ENCODE measurements at places on chromosomes 4 and X.

- peak; percentile 46 for DNase-seq
These were observed 67.4 kb downstream of the EMCN start for GRCh38 chr4:100450449-100450848.

DNA sequence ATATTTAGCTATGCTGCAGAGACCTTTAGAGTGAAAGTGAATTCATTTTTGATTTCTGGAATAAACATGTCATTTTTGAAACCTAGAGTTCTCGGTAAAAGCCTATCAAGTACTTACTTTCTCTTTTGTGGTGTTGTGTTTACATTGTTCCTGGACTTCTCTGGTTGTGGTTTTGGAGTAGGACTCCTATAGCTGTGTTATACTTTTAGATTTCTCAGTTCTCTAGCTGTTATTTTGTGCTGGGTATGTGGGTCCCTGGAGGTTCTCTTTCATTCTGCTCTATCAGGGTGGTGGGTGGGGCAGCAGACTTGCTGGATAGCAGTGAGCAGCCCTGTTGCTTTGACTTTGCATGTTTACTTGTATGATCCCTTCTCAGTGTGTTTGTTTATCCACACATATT is 25.6 kb upstream of the MSMO1 start:
- DNase-seq, result peak; percentile 53

DNA sequence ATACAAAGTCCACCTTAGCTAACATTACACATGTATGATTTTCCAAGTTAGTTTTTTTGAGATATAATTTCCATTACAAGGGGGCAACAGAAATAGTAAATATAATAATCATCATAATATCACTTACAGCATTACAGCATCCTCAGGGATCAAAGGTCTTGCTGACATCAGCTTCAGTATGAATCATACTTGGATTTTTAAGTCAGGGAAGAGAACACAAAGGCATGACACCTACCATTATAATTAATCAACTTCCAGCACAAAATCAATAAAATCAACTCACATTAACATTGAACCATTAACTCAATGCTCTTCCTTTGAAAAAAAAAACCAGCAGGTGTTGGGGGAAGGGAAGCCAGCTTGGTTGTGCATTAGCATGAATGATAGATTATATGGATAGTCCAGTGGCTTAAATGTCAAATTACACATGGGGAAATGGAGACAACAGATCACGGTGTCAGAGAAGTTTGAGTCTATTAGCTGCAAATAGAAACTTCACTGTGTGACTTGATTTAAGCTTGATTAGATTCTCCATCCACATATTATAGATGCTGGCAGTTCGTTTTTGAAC is 66.9 kb upstream of the CAPN6 start:
- no peak for DNase-seq

GRCh38 chrX:55006827-55007621 is 6.9 kb downstream of the APEX2 start:
- no peak for DNase-seq

- DNase-seq, result no peak
These were observed 366.5 kb downstream of the FAT4 start for GRCh38 chr4:125681240-125681639.

DNA sequence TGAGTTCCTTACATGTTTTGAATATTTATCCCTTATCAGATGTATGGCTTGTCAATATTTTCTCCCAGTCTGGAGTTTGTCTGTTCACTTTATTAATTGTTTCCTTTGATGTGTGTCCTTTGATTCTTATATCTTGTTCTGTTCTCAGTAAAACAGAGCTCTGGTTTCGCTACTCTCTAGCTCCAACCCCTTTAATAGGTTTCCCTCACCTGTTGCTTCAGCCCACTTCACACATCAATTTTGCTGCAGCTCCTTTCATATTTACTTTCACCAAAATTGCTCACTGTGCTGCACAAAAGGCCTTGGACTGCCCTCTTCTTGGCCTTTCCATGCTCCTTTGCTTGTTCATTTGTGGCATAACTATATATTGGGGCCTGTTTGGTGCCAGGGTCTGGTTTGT is 85.1 kb downstream of the CFAP299 start:
- no peak for DNase-seq

- DNase-seq, result no peak
These were observed 230.0 kb downstream of the LDB2 start for GRCh38 chr4:16668488-16668887.

GRCh38 chr4:16224264-16225166 is 1.8 kb downstream of the TAPT1 start:
- DNase-seq, result no peak

DNA sequence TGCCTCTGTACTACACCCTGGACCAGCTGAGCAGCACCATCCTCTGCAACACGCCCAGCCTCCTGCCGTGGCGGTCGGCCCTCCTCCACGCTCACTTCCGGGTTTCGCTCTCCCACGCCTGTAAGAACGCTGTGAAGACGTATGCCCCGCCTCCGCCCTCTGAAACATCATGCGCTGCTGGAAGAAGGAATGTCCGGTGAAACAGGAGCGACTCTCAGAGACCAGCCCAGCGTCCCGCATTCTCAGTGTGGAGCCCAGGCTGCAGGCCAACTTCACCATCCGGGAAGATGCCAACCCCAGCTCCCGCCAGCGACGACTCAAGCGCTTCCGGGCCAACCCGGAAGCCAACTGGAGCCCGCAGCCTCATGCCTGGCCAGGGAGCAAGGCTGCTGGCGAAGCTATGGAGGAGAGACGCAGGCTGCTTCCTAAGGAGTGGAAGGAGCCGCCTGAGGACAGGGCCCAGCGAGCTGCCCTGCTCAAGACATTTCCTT is 186.1 kb upstream of the SLITRK2 start:
- DNase-seq, result no peak

- DNase-seq, result no peak
These were observed 28.5 kb downstream of the ADGRA3 start for GRCh38 chr4:22487328-22487727.

DNA sequence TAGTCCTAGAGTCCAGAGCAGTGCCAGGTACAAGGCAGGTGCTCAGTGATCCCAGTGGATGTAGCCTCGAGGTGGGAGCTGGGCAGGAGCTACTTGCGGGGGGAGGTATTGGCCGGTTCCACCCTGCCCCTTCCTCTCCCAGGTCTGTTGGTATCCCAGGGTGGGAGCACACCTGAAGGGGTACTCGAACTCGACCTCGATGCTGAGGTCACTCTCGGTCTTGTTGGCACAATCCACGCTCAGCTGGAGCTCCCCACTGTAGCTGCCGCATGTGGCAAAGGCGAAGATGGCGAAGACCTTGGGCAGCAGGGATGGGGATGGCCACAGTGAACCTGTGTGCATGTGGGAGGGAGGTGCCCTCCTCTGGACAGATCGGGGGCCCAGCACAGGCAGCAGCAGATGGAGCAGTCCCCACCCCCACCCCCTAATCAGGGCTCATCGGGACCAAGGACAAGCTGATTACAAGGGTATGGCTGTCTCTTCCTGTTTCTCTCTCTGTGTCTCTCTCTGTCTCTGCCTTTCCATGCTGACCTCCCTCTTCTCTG is 2.4 kb downstream of the SYP start:
- no peak for DNase-seq

DNA sequence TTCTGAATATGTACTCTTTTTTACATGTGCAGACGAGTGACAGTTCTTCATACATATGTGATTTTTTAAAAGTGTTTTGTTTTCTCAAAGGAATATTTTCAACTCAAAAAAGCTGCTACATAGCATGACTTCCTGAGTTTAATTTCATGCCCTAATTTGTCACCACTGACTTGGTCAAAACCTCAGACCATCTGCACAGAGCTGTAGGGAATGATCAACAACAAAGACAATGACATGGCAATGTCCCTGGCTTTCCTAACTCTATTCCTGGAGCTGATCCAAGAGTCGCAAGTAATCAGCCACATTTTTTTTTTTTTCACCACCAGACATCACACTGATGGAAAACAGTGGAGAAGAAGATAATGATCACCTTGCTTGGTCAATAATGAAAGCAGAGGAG is 97.7 kb downstream of the TMA16 start:
- DNase-seq, result no peak

DNA sequence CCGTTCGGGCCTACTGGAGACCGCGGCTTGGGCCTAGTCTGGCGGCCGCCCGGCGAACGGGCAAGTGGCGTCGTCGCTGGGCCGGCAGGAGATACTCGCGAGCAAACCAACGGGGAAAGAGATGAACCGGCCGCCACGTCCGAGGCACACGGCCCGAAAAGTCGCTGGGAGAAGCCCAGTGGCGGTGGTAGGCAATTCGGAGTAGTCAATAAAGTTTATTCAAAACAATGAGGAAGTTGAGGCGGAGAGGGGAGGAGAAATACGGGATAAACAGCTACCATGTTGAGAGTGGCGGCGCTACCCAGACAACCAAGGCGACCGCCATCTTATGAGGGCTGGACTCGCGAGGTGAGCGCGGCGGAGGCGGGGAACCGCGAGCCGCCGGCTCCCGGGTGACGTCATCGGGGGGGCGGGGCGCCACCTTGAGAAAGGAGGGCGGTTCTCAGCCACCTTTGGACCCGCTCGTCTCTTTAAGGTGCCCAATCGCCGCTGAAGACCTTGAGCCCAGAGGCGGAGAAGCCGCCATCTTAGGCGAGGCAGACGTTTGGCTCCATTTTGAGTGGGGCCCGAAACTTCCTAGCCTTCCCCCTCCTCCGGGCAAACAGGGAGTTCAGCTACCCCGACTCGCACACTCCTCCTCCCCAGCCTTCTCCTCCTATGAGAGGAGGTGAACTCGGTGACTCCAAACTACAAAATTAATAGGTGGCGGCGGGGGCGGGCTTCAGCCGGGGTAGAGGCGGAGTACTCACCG is at the start of gene PHF8:
PHF8 (minus strand) TSS at position 348 of the 751 bp plus-strand sequence. CDS start 1,745 bp downstream, outside the sequence.
- peak; percentile 94 for DNase-seq

Measured in GM23248 (cell line).